Choroid plexus epithelial cell (primary cell): ENCODE measurements at places on chromosomes 6 and 20.

GRCh38 chr6:147904416-147904815, 395.9 kb downstream of the SAMD5 start:
- no peak for DNase-seq

- no peak for DNase-seq
These were observed 119.8 kb upstream of the AKAP12 start for GRCh38 chr6:151119823-151120524.

GRCh38 chr6:46996860-46997641, 45.1 kb downstream of the ADGRF1 start:
- no peak for DNase-seq

DNA sequence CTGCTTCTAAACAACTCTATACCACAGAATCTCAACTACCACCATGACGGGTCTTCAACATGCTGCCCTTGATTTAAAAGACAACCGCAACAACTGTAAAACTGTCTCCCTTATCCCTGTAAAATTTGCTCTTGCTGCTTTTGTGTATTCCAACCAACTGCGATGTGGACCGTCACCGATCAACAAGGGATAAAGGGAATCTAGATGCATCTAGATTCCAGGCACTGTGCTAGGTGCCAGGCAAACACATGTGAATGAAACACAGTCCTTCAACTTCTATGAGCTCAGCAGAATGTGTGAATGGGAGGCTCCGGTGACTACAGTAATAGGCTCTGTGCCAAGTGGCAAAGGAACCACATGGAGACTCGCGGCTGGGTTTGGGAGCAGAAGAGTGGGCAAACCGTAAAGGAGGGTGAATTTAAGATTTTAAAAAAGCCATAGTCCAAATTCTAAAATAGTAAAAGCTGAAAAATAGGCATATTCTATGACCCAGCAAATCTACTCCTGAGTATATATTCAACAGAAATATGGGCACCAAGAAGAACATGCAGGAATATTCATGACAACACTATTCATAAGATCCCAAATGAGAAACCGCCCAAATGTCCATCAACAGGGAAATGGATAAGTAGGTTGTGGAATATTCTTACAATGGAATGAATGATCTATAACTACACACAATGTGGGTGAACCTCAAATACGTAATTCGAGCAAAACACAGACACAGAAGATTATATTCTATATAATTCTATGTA, 3.7 kb upstream of the PRND start:
- DNase-seq: no peak

DNA sequence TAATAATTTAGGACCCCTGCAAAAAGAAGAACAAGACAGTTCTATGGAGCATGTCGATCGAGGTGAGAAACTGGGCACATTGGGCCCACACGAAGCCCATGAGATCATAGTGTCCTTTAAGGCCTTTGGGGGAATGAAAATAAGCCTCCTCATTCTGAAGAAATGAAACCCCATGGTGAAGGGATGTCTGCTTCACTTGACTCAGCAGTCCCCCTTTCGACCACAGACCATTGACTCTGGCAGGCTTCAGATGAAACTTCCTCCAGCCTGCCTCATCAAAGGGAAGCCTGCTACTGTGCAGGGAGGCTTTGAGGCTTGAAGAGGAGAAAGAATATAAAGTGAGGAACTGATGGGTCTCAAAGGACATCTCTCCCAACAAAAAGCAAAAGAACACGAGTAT, 144.2 kb upstream of the FBXL4 start:
- no peak for DNase-seq

GRCh38 chr6:43768506-43768860, 1.5 kb upstream of the VEGFA start:
- DNase-seq: no peak

DNA sequence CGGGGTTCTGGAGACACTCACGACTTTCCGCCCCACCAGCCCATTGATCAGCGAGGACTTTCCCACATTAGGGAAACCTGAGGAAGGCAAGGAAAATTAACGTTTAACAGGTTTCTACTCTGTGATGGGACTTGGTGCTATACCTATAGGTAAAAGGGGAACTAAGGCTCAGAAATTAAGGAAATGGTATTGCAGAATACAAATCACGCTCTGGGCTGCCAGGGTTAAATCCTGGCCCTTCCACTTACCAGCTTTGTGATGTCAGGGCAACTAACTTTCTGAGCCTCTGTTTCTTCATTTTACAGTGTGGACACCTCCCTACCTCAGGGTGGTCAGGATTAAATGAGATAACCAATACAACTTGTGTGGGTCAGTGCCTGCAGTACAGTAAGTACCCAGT, 8.8 kb downstream of the GNL1 start:
- DNase-seq: no peak
